Ecto neural progenitor cell (in vitro differentiated cells): ENCODE measurements at places on chromosomes 5 and 9.

DNA sequence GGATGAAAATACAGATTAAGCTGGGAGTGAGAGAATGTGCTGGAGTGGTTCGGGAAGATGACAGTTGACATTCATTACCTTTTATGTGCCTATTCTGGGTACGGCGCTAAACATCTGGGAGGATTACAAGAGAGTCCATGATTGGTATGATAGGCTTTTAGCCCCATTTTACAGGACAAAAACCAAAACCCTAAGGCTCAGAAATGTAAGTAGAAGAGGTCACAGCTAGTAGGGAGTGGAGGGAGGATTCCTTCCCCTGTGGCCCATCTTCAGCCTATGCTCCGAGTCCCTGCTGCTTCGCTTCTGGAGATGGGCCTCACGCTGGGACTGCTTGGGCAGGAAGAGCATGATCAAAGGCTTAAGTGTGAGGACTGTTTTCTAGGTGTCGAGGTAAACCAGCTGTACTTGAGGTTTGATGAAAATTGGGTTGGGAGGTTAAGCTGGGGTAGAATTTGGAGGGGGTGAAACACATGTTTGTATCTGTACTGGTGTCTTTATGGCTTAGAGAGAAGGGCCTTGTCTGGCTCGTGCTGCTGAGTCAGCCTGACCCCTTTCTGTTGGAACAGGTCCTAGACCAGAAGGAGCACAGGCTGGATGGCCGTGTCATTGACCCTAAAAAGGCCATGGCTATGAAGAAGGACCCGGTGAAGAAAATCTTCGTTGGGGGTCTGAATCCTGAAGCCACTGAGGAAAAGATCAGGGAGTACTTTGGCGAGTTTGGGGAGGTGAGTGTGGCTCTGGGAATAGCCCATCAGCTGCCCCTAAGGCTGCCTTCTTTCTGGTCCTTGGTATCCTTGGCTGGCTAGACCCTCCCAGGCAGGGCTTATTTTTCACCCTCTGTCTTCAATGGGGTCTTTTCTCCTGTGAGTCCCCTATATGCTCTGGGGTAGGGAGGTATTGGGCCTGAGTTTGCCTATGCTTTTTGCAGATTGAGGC, 2.1 kb downstream of the HNRNPAB start:
- no peak for DNase-seq

GRCh38 chr9:110753731-110754231, 85.2 kb downstream of the MUSK start:
- DNase-seq = no peak

DNA sequence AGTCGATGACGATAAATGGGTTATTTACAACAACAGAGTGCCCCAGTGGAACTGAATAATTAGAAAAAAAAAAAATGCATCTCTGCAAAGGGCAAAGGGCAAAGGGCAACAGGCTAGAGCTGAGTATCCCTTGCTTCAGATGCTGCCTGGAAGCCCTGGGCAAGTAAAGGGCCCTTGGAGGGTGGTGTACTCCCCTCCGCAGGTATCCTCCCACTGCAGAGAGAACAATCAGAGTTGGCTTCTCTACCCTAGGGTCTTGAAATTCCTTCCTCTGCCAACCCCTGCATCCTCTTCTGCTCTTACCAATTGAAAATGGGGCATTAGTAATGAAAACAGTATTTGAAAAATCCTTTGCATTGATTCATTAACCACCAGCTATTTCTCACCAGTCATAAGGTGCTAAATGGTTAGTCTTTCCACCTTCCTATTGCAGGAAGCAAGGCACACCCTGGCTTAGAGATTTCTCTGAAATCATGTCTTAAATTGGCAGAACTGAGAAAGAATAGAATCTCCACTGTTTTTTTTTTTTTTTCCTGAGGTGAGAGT, 122.6 kb downstream of the SEMA6A start:
- no peak for DNase-seq

DNA sequence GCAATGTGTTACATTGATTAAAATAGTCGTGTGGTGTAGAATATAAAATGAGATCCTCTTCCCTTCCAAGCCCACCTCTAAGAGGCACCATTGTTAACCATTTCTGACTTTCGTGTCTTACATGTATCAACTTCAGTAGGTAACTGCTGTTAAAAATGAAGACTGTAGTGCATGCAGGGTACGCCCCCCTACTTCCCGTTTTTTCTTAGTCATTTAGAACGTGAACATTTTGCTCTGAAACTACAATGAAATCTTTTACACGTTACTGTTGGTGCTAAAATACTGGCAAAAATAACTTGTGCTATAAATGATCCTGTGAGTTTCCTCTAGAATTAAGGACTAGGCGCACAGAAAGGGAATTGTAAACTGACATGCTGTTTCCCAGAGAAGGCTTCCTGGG, 41.5 kb downstream of the WNK2 start:
- no peak for DNase-seq

DNA sequence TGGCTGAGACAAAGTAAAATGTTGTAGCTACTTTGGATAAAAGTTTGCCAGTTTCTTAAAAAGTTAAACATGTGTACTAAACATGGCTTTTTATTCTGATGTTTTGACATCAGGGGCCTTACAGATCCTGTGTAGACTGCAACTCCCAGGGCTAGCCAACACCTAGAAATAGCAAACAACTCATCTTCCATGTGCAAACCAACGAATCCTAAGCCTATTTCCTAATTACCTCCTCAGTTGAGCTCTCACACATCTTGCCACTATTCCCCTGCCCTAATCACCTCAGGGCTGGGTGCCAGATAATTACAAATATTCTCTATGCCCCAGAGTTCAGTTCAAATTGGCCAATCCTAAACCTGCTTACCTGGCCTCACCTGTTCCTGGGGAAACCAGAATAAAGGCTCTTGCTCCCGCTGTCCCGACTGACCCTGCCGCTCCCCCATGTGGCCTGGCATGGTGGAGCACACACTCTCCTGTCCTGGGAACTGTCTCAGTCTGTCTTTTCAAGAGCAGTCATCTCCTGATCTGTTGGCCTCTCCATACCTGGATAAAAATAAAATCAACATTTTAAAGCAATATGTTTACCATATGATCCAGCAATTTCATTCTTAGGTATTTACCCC, 37.1 kb upstream of the FAM169A start:
- DNase-seq = peak; percentile 55

DNA sequence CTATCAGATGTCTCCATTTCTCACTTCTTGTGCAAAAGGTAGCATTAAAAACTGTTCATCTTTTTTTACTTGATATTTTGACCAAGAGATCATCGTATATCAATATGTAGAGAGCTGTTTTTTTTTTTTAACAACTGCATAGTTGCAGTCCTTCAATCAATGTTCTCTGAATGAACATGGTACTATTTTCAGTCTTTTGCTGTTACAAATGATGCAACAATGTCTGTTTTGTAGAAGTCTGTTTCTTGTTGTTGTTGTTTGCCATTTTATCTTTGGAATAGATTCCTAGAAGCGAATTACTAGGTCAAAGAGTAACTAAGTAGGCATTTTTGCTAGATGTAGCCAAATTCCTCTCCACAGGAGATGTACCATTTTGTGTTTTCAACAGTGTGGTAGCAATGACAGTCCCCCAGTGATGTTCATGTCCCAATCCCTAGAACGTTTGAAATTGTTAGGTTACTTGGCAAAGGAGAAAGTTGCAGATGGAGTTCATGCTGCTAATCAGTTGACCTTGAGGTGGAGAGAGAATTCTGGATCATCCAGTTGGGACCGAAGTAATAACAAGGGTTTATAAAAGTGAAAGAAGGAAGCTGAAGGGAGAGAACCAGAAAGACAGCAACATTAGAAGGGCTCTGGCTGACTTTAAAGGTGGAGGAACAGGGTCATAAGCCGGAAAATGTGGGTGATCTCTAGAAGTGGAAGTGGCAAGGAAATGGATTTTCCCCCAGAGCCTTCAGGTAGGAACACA, 6.3 kb downstream of the MTREX start:
- DNase-seq = no peak

GRCh38 chr5:151420127-151420526, 27.3 kb upstream of the SLC36A1 start:
- no peak for DNase-seq

- DNase-seq = peak; percentile 55
Measured at GRCh38 chr5:113293068-113293974, 141.5 kb downstream of the TSSK1B start.

DNA sequence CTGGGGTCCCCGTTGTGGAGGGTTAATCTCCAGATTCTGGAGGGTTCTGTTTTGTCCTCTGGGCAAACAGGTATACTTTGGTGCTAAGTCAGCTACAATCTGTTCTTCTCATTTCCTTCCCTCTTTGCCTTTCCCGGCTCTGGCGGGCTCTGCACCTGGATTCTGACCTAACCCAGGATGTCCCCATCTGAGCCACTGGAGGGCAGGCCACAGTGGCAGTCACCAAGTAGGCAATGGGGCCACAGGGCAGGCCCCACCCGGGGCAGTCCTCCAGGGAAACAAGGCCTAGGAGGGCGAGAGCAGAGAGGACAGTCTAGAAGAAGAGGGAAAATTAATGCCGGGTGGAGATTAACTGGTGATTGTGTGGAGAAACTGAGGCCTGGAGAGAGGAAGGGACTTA, 40.4 kb upstream of the HRH2 start:
- DNase-seq = no peak

DNA sequence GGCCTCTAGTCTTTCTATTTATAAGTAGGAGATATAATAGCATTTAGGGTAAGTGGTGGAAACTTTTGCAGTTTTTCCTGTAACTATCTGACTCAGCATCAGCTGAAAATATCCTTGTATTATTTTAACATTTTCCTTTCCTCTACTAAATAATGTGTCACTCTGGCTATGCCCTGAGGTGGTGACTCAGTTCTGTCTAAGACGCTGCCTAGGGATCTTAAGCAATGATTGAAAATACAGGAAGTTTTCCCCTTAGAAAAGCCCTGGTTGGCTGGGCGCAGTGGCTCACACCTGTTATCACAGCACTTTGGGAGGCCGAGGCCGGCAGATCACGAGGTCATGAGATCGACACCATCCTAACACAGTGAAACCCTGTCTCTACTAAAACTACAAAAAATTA, 9.3 kb upstream of the EDIL3 start:
- no peak for DNase-seq

- no peak for DNase-seq
Measured at GRCh38 chr5:56574778-56575177, 240.6 kb upstream of the MAP3K1 start.
